NCI-H187 (cell line): ENCODE measurements at places on chromosomes 1 and 21.

GRCh38 chr1:219066631-219067349 lies 106.9 kb upstream of the LYPLAL1 start:
- DNase-seq = no peak

DNA sequence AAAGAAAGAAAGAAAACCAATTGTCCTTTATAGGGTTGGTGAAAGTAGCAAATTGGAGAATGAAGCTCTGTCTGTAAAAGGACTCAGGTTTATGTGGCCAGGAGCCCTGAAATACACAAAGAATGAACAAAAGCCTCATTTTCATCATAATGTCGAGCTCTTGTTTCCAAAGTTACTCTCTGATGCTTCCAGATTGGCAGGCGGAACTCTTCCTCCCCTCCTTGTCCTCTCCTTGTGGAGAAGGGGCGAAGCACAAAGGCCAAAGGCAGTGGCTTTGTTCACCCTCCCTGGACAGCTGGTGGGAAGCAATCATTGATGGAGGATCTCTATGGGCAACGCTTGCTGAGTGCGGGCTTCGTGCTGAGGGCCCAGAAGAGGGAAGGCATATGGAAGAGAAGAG lies 5.6 kb downstream of the CA6 start:
- no peak for DNase-seq

DNA sequence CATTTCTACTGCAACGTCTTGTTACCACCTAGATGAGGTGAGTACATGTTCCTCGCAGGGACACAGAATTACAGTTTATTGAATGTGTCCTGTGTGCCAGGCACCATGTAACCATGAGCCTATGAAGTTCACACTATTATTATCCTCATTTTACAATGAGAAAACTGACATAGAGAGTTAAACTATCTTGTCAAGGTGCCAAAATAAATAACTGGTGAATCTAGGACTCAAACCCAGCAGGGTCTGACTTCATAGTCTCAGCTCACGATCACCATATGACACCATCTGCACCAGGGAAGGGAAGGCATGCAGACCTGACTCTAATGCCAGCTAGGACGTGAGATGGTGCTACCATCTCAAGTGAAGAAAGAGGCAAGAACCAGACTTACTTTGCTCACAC lies 2.4 kb downstream of the SELE start:
- no peak for DNase-seq

GRCh38 chr1:224696021-224696420 lies 79.9 kb downstream of the CNIH3 start:
- DNase-seq = no peak

DNA sequence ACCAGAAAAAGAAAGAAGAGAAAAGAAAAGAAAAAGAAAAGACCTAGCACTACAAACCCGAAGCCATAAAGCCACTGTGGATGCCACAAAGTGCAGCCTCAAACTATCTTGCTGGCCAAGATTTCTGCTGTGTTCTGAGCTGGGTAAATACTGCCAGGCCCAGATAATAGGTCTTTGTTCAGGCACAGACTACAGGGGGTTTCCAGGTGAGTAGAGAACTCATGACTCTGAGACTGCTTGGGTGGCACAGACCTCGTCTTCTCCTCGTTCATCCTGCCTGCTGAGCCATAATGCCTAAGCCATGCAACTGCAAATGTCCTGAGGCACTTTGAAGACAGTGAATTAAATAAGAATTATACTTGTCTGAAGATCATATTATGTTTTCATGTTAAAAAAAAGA lies 651.8 kb downstream of the LMO4 start:
- no peak for DNase-seq

DNA sequence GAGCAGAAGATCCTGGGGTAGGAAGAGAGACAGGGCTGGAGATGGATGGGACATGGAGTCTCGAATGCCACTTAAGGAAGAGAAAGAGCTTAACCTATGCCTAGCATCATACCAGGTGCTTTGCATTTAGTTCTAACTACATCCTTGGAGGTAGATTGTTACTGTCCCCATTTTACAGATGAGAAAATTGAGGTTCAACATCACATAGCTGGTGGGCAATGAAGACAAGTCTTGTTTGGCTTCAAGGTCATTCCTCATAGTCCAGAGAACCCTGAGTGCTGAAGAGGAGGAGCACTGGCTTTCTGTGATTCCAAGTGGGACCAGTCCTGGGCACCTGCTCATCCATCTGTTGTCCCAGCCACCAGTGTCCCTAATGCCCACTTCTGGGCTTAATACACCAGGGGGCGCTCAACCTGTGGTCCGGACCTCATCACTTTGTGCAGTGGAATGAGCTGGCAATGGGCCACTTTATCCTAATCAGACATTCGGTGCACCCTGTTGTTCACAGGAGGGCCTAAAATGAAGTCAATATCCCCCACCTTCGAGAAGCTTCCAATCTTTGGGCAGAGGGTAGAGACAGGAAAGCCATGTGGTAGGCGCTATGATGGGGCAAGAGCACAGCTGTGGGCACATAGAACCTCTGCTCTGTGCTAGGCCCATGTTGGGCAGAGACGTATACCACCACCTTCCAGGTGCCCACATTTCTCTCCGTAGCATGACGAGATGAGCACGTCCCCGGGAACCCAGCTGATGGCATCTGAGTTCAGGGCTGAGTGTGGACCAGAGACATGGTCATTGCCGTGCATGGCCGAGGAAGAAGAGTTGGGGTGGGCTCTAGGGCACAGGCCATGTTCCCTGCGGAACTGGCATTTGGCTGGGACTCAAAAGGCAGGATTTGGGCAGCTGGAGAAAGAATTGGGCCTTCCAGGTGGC lies 9.2 kb downstream of the RPS6KA1 start:
- DNase-seq = no peak

GRCh38 chr1:12477936-12478611 lies 139.9 kb downstream of the DHRS3 start:
- peak; percentile 87 for DNase-seq

DNA sequence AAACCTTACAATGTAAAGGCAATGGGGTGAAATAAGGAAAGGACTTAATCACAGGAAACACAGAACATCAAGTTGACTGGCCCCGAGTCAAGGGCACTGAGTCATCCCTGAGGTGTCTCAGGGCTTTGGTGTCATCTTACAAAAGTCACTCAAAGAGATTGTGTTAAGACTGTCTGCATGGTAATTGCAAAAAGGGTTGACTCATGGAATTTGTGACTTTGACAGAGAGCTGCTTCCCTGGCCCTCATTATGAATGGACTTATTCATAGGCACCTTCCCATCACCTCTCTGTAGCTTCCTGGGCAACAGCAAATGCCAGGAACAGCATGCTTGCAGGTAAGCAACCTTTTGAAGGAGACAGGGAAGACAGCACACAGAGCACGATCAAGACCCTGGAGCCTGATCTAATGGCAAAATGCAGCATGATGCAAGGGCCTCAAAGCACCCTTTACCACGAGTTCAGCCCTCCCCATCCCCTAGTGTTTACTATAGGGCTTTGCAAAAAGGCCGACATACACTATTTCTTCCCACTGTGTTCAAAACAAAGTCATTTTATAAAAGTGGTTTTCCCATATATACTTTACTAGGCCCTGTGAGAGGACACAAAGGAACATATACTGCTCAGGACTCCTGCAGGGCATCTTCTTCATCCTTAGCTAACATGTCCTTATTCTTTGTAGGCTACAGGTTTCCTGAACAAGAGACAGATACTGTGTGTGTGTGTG lies 17.1 kb downstream of the ZP4 start:
- DNase-seq = no peak

DNA sequence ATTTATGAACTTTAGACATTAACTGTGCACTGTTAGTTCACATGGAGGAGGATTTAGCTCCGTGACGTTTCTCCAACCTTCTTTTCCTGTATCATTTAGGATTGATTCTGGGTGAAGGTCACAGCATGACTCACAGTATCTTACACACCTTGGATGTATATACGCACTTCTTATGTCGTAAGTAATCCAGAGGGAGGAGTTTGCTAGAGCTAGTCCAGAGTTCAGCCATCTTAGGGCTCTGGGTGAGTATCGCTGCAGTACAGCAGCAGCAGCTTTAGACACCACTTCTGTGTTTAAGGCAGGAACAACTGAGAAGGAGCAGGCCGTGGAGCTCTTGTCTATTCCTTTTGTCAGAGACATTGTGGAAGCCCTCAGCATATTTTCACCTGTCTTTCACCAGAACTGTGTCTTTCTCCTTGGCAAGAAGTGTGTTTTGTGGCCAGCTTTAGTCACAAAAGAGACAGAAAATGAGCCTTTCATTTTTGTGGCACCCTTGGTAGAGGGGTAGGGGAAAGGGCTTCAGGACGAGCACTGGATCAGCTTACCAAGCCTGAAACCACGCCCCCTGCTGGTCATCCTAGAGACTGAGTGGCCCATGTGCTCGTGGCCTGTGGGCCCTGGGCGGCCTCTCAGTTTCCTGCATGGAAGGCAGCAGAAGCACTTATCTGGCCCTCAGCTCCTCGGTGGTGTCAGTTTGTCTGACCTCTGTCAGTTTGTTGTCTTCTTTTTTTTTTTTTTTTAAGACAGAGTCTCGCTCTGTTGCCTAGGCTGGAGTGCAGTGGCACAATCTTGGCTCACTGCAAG lies 64.0 kb downstream of the ADARB1 start:
- peak; percentile 48 for DNase-seq

DNA sequence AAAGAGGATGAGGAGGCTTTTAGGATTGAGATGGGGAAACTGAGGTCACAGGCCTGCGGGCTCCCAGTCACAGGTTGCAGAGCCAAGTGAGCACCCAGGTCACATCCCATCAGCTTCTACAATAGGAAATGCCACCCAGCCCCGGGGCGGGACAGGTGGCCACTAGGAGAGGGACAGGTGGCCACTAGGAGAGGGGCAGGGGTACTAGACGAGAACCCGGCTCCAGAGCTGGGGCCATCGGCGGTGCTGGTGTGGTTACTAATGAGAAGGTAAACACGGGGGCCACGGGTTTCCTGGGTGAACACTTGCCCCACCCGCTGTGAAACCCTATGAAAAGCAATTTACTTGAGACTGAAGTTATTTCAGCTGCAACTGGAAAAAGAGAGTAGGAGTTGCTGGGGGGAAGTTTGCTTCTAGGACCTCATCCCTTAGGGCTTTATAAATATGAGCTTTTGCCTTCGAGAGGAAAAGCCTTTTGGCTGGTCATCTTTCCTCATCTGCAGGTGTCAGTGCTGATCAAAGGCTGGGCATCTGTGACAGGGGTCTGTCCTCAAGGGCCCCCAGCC lies 52.5 kb downstream of the MRPL37 start:
- DNase-seq = no peak

DNA sequence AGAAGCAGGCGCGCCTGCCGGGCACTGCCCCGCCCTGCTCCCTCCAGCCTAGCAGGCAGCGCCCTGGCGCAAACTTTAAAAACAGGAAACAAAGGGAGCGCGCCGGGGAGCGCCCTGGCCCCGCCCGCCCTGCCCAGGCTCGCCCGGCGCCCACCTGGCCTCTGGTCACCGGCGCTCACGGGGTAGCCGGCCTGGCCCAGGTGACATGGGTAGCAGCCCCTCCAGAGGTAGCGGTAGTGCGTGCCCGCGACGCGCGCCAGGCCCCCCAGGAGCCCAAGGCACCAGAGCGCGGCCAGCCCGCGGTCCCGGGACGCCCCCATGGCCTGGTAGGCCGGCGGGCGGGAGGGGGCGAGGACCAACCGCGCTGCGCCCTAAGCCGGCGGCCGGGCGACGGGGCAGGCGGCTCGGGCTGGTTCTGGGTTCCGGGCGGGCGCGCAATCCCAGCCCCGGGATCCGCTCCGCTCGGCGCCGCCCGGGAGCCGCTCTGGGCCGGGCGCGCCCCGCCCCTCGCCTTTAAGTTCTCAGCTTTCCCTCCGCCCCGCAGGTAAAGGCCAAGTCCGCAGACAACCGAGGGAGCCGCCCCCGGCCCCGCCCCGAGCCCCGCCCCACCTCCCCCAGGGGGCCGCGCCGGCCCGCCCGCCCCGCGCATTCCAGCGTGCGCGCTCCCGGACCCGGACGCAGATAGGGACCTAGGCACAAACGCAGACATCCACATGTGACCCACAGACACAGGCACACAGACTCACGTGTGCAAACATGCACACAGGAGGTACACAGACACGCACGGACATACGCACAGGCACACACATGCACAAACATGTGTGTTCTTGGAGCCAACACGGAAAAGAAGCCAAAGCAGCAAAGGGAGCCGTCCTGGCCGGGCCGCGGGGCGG lies 76.7 kb downstream of the ARHGEF16 start:
- DNase-seq = no peak

DNA sequence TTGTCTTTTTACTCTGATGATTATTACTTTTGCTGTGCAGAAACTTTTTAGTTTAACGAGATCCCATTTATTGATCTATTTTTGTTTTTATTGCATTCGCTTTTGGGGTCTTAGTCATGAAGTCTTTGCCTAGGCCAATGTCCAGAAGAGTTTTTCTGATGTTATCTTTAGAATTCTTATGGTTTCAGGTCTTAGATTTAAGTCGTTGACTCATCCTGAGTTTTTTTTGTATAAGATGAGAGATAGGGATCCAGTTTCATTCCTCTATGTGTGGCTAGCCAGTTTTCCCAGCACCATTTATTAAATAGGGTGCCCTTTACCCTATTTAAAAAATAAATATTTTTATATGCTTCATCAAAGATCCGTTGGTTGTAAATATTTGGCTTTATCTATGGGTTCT lies 13.2 kb downstream of the MAN1C1 start:
- DNase-seq = no peak

DNA sequence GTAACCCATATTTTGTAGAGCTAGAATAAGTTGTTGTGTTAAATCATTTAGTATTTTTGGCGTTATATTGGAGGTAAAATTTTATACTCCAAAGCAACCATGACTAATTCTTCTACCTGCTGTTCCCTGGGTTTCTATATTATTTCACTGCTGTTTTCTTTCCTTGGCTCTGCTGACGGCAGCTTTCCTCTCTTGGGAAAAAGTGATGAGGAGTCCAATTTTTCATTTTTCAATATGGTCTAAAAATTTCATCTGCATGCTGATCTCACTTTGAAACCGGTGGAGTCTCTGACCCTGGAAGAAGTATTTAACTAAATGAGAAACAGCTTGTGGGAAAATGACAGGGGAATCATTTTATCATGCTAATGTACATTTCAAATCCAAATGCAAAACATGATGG lies 110.2 kb downstream of the IFI44 start:
- DNase-seq = no peak

DNA sequence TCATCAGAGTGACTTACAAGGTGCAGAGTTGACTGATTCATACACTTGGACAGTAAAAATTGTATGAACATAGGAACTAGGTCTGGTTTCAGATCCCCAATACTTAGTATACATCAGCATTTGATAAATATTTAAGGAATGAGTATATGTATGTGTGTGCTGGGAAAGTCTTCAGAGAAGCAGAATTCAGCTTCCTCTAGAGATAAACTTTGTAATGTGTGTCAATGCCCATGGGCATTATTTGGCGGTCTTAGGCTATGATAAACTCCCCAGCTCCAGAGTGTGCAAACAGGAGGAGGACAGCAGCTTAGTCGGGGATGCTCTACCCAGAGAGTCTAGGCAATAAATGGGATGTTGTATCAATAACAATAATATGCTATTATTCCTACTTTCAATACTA lies 2.9 kb upstream of the CAMK1G start:
- no peak for DNase-seq
